Stimulated activated CD8-positive, alpha-beta memory T cell treated with anti-CD3 and anti-CD28 coated beads, Interleukin-7, amount 100 ng/mL, for 24 hours (primary cell): ENCODE measurements at places on chromosomes 13 and 19.
A peak's percentile ranks its signal among the peaks of the same experiment; 100 is the strongest.

- no peak for DNase-seq
Observed at GRCh38 chr13:37097076-37097475, 8.4 kb downstream of the CSNK1A1L start.

DNA sequence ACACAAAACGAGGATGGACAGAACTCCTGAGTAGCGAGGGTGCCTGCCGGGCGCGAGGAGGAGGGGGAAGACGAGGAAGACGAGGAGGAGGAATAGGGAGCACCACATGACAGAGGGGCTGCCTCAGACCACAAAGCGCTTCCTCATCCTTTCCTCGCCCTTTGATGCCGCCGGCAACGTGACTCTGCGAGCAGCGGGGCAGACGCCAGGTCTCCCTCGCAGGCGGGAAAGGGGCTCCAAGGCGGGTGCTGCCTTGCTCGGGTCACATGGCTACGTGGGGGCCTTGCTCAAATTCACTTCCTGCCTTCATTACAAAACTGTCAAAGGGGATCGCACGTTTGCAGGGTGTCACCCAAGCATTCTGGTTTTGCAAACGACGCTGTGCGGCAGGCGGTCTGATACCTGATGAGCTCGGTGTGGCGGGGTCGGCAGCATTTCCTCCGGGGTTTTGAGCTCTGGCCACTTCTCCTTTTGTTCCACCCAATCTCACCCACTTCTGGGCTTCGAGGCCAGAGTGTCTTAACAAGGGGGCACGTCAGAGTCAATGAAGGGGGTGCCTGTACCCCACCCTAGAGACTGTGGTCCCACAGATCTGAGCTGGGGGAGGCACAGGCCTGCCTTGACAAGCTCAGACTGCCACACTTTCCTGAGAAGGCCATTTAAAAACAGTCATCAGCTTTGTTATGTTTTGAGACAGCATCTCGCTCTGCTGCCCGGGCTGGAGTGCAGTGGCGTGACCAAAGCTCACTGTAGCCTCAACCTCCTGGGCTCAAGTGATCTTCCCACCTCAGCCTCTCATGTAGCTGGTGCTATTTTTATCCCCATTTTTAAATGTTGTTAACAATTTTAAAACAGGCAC, 14.9 kb downstream of the MAP2K2 start:
- DNase-seq, result no peak

GRCh38 chr13:74710006-74710405, 575.8 kb upstream of the KLF12 start:
- DNase-seq, result no peak

GRCh38 chr19:40622773-40623075, 21.6 kb downstream of the LTBP4 start:
- no peak for DNase-seq

- DNase-seq, result no peak
Observed at GRCh38 chr19:43735957-43736356, 18.8 kb downstream of the SMG9 start.

- DNase-seq, result no peak
Observed at GRCh38 chr13:64033921-64034320, 2618.3 kb upstream of the PCDH20 start.

GRCh38 chr19:10748927-10749434, 31.1 kb downstream of the DNM2 start:
- DNase-seq, result no peak

DNA sequence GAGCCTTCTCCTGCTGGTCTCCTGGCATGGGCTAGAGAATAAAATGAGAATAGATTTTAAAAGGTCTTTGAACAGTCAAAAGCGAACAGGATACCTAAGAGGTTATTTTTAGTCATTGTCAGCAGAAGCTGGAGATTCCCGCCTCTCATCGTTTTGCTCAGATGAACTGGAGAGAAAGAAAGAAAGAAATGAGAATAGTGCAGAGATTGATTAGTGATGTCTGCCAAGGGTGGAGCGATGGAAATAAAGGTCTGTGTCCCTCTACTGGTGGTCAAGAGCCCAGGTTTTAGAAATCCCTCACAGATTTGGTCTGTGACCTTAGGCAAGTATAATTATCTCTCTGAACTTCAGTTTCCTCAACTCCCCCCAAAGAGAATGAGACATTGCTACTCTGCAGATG, 5.3 kb downstream of the NCAN start:
- DNase-seq, result no peak

DNA sequence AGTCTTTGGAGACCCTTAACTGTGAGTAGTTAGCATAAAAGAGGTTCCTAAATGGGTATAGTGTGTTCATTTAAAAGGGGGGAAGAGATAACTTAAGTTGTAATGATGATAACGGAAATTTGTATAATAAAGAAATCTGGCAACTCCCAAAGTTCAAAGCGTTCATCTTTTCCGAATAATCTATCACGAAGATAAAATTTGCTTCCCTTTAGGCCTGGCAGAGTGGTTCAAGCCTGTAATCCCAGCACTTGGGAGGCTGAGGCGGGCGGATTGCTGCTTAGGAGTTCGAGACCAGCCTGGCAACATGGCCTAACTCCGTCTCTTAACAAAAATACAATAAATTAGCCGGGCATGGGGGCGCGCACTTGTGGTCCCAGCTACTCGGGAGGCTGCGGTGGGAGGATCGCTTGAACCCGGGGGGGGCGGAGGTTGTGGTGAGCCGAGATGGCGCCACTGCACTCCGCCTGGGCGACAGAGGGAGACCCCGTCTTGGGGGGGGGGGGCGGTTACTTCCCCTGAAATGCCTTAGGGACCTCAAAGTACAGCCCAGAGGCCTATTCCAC, 934 bp downstream of the N4BP2L2 start:
- DNase-seq, result peak; percentile 12
